CD4-positive, alpha-beta memory T cell (primary cell): ENCODE measurements at places on chromosomes 16 and 17. TPM values are rescaled to one million over a fixed set of nuclear protein-coding genes. Genes with fewer than 3 reads are reported as not detected.
A peak's percentile ranks its signal among the peaks of the same experiment; 100 is the strongest.

MYOCD gene
- polyA plus RNA-seq: not detected

HSPB9 gene
- polyA plus RNA-seq: not detected

CDH11 gene
- not detected for polyA plus RNA-seq

TBC1D26 gene
- not detected for polyA plus RNA-seq

C1QTNF1 gene
- polyA plus RNA-seq: not detected

- no peak overlapping the region for H3K4me3 ChIP-seq
- peaks cover 17% of the 10 kb centered on the region for H3K4me1 ChIP-seq
- H3K27me3 ChIP-seq: peaks cover 6% of the 10 kb centered on the region
- no peak for DNase-seq
- no peak overlapping the region for H3K27ac ChIP-seq
Measured at GRCh38 chr17:74679374-74679773, 33.3 kb downstream of the CD300LF start.

DNA sequence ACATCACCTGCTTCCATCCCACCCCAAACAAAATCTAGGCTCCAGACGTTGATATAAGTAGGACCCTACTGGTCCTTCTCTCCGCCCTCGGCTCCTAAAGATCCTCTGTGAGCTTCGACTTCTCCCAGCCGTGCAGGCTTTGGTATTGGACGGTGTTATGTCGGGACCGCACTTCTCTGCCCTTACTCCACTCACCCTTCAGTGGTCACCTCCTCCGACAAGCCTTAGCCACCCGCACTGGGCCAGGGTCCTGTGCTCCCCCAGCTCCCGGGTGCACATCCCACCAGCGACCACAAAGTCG, 1.6 kb downstream of the PSMB10 start:
- no peak overlapping the region for H3K4me3 ChIP-seq
- no peaks in the 10 kb centered on the region for H3K27me3 ChIP-seq
- peak overlapping the region; percentile 81 for H3K27ac ChIP-seq
- no peak for DNase-seq
- peaks cover 30% of the 10 kb centered on the region for H3K4me1 ChIP-seq

DNA sequence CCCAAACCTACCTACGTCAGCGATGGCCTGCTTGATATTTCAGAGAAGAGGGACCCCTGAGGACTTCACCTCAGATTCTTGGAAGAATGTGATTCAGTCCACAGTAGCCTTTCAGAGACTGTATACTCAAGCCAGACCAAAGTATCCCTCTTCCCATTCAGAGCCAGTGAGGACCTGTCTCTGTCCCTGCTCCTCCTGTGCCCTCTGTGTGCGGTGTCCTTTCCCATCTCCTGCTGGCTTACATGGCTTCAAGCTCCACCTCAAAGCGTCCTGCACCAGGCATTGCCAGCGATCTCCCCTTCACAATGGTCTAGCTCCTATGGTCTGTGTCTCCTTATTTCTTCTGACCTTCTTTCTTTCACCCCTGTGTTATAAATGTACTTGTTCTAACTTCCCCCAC, 39.5 kb upstream of the HLF start:
- H3K4me1 ChIP-seq: no peaks in the 10 kb centered on the region
- H3K27me3 ChIP-seq: no peaks in the 10 kb centered on the region
- H3K27ac ChIP-seq: no peak overlapping the region
- no peak for DNase-seq
- no peak overlapping the region for H3K4me3 ChIP-seq
- H3K36me3 ChIP-seq: no peaks in the 10 kb centered on the region

DNA sequence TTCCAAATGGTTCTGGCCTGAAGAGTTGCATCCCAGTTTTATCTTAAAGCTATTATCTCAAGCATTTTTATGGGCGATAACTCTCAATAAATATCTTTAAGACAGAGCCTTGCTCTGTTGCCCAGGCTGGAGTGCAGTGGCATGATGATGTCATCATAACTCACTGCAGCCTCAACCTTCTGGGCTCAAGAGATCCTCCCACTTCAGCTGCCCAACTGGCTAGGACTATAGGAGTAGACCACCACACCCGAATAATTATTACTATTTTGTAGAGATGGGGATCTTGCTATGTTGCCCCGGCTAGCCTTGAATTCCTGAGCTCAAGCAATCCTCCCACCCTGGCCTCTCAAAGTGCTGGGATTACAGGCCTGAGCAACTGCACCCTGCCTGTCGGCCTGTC, 26.1 kb upstream of the CYTH1 start:
- no peak for DNase-seq
- H3K4me3 ChIP-seq: no peak overlapping the region
- no peak overlapping the region for H3K27ac ChIP-seq
- H3K27me3 ChIP-seq: no peaks in the 10 kb centered on the region
- peaks cover 73% of the 10 kb centered on the region for H3K36me3 ChIP-seq
